Epithelial cell of proximal tubule (primary cell): ENCODE measurements at places on chromosomes 2 and 18. TPM values are rescaled to one million over a fixed set of nuclear protein-coding genes. Genes with fewer than 3 reads are reported as not detected.

DNA sequence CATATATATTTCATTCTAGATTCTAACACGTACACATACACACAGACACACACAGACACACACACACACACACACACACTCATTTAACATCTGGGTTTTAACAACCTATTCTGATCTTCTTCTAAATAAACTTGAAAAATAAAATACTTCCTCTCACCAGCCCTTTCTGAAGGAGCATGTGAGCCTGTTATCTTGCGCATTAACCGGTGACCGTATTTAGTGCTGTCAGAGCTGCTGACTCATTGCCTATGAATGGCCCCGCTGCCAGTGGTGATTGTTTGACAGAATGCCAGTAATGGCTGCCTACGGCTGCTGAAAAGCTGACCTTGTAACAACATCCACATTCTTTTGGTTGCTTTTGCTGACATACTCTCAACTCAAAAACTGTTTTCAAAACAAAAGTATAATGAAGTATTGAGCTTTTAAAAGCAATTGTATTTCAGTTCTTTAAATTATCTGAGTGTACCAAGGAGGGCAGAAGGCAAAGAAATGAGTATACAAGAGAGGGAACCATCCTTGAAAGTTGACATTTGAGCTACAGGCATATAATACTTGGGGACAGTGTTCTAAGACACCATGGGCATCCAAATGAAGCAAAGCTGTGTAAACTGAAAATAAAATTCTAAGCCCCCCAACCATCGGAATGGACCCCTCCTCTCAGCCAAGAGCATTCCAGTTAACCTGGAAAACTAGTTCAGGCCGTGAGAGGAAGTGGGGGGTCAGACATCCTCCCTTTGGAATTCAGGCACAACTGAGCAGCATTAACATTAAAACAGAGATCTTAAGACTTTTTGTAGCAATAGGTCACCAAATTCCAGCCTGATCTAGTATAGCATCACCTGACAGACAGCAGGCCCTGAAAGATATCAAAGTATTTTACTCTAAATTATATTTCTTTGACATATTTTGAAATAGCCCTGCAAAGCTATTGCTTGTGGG is 50.2 kb upstream of the DTNA start:
- peak; percentile 93 for DNase-seq

DNA sequence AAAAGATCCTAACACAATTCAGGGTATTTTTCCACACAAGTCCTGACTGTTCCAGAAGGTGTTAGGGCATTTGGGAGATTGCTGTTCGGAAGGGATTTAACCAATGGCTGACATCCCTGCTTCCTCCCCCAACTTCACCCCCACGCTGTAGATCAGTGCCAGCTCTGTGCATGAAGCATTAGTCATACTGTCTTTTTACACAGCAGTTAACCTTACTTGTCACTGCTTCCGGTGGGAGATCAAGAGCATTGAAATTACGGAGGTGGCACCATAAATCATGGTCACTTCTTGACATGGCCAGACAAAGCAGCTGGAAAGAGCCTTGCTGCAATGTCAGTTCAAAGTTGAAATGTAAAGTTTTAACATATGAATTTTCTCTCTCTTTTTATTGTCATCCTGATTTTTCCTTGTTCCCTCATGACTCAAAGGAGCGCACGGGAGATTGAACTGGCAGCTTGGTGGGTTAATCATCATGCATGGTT is 70.2 kb downstream of the HRH4 start:
- DNase-seq = peak; percentile 22

The MEIS1 gene
- total RNA-seq = 0.23 and 3.5 TPM in 2 replicates

- DNase-seq = peak; percentile 73
Measured at GRCh38 chr2:10993001-10993481, 81.3 kb downstream of the KCNF1 start.

DNA sequence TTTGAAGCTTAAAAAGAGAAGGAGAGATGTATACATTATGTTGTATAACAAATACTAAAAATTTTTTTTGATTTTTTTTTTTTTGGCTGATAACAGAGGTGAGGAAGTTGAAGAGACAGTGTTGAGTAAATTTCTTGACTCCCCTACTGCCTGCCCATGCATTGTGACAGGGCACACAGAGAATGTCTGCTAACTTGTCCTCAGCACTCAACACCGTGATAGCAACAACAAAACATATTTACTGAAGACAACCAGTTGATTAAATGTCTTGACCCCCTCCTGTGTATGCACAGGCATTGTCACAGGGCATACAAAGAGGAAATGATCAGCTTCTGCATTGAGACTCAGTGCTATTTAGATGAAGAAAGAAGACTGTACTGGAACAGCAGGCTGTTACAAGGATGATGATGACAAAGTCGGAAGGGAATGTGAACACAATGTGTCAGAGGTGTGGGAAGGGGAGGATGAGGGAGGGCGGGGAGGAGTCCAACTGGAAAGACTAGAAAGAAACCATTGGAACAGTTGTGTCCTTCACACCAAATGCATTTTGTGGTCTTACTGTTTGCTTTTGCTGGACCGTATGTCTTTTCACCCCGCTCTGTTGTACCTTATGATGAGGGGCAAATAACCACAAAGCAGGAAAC is 89.5 kb downstream of the CERS6 start:
- peak; percentile 83 for DNase-seq

- no peak for DNase-seq
Measured at GRCh38 chr2:140473851-140474250, 1657.0 kb downstream of the LRP1B start.

DNA sequence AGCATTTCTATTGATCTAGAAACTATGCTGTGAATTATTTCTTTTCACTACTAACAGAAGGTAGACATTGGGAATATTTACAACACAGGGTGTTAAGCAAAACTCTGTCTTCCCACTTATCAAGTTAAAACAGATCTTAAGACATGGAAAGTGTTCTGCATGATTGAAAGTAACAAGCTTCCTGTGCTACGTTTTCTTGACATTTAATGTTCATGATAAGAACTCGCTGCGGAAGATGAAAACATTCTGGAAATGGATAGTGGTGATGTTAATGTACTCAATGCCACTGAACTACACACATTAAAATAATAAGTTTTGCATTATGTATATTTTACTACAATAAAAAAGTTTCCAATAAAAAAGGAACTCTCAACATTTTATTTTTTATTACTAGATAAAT is 74.4 kb upstream of the SCN7A start:
- no peak for DNase-seq
